ENCODE measurements at places on chromosomes 3 and 15.

DNA sequence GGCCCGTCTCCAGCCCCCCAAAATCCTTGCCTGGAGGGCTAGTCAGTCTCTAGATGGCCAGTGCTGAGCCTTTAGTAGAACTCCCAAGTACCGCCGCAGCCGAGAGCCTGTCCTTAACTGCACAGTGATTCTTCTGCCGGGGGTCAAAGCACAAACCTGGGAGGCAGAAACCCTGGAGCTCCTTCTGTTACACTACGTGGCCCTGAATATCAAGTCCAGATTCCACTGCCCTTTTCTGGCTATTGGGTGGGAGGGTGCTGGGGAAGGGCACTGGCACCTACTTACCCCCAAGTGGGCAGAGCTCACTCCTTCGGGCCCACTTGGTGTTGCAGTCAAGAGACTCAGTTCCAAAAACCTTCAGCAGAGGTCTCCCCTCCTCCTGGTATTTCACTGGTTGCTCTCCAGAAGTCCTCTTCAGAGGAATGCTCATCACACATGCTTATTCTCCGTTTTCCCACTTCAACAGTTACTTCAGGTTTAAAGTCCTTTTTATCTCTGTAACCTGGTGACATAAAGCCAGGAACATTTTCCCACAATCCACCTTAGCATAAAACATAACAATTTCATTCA lies 10.8 kb downstream of the PDHB start:
- DNase-seq: no peak

- peak; percentile 54 for DNase-seq
These were observed 333.4 kb downstream of the THSD4 start for GRCh38 chr15:71448688-71449114.

GRCh38 chr15:45473068-45473467 lies 49.5 kb downstream of the SLC30A4 start:
- no peak for DNase-seq

GRCh38 chr3:8387571-8387970 lies 114.1 kb upstream of the LMCD1 start:
- peak; percentile 52 for DNase-seq

DNA sequence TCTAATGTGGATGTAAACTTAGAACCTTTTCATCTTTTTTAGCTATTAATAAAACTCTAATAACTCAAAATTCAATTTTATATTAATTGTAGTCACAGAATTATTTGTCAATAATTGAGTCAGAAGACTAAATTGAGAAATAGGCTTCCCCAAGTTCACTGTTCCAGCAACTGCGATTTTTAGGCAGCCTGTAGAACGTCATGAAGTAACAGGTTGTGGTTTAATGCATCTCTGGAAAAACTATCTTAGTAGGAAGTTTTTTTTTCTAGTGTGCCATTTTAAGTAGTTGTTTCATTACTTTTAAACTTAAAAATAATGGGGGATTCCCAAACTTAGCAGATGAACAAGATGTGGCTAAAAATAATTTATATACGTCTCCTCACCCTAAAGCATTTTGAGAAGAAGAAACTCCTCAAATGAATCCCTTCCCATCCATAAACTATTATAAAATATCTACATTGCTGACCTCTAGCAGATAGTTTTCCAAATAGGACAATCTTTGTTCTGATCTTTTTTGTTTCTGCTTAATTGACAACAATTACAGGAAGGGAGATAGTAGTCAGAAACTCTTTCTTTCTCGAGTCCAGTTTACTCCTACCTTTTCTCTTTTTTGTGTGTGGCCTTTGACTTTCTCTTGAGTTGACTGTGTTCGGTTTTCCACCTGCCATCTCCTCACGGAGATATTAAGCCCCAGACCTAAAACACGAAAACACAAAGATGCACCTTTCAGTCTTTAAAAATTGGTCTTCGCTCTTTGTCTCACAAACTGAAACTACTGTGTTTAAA lies 43.1 kb downstream of the LRCH3 start:
- no peak for DNase-seq

DNA sequence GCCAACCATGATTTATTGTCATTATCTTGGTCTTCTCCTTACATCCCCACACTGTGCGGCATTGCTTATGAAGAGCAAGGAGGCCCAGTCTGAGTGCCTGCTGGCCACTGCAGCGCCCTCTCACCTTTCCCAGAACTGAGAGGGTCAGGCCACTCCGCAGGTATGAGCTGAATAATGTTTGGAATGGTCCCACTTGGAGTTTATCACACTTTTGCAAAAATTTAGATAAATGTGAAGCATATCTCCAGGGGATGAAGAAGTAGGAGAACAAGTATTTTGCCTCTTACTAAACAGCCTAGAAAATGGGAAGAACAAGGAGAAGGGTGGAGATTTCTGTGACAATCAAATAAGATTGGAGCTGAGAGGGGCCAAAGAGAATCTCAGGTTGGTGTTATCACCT lies 74.4 kb upstream of the GSK3B start:
- no peak for DNase-seq

DNA sequence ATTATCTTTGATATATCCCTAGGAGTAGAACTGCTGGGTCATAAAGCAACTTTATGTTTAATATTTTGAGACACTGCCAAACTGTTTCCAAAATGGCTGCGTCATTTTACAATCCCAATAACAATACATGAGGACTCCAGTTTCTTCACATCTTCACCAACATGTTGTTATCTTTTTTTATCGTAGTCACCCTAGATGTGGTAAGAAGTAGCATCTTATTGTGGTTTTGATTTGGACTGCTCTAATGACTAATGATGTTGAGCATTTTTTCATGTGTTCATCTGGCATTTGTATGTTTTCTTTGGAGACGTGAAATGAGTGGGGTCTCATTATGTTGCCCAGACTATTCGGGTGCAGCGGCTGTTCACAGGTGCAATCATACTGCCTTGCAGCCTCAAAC lies 83.8 kb downstream of the MAP4 start:
- no peak for DNase-seq

- peak; percentile 24 for DNase-seq
These were observed 30.1 kb downstream of the GREM1 start for GRCh38 chr15:32747921-32748342.

DNA sequence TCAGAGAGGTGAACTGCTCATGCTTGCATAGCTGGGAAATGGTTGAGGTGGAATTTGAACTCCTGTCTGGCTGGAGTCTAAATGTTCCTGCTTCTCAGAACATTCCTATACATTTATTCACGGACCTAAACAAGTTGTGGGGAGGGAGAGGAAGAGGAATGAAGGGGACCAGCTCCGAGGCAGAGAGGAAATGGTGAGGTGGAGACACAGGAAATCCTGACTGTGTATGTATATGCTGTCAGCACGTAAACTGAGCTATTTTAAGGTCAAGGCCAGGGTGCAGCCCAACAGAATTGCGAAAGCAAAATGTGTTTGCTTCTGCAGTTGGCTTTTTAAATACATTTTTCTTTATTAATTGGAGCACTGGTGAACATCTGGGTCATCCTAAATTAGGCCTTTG lies 74.1 kb upstream of the POMGNT2 start:
- no peak for DNase-seq

GRCh38 chr3:38376098-38376816 lies 29.7 kb downstream of the XYLB start:
- no peak for DNase-seq

DNA sequence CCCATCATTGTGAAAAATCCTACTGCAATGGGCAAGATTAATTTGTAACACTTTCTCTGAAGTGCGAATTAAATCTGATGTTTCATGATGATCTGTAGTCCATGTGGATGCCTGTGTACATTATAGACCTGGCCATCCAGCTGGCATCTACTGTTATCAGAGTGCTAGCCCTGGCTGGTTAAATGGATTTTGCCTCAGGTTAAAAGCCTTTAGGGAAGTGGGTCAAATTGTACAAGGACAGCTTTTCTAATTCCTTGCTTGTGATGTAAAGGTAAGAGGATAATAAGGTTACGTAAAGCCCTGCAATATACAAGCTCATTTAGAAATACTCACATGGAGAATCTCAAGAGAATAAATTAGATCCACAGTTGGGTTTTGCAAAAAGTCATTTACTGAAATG lies 138.2 kb downstream of the EPHA3 start:
- DNase-seq: no peak

- no peak for DNase-seq
These were observed 876 bp downstream of the PLSCR1 start for GRCh38 chr3:146543461-146544001.

DNA sequence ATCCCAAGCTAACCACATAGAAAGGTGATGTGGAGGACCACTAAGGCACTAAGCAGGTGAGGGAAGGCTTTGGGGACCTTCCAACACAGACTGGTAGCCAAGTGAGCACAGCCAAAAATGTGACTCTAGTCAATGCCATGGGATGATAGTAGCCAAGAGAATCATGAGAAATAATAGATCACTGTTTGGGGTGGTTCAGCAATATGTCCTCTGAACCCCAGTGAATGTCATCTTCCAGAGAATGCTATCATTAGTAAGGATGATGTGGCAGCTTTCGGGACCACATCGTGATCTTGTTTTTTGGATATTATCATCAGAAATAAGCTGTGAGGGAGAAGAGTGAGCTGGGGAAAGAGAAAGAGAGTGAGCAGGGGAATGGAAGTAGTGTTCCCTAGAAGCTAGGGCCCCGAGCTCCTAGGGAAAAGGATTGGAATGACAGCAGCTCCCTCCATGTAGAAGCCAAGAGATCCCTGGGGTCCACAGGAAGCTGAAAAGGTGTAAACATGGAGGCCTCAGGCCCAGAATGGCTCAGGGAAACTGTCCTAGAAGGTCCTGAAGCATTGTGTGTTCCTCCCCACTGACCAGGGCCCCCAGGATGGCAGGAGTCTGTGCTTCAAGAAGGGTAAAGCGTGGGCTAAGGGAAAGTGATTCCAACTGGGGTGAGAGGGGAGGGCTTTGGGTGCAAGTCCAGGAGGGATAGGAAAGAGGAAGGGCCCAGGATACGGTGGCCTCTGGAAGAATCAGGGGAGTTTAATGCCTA lies 56.6 kb upstream of the KLF13 start:
- no peak for DNase-seq

- DNase-seq: no peak
These were observed 5.7 kb downstream of the PCCB start for GRCh38 chr3:136255672-136256406.

DNA sequence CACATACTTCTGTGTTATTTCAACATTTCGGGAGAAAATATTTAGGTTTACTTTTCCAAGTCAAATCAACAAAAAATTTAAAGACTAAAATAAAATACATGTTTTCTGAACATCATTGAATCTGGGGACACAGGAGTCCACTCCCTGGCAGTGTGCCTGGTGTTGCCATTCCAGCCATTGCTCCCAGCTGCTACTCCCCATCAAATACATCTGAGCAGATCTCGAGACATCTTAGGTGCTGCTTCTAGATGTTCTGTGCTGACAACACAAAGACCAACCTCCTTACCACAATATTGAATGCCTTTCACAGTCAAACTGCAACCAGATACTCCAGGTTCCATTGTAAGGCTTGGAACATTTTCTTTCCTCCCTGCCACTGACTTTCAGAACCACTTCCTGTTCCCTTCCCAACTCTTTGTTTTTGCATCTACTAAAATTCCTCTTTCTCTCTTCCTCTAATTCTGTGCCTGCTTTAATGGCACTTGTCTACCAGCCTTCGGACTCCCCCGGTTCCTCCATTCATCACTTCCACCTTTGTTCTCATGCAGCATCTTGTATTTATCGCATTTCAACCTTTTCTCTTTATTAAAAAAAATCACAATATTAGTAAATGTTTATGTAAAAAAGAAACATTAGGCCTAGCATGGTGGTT lies 81.1 kb upstream of the SLC4A7 start:
- no peak for DNase-seq

- DNase-seq: no peak
These were observed 32.2 kb downstream of the SUCNR1 start for GRCh38 chr3:151905647-151906046.

DNA sequence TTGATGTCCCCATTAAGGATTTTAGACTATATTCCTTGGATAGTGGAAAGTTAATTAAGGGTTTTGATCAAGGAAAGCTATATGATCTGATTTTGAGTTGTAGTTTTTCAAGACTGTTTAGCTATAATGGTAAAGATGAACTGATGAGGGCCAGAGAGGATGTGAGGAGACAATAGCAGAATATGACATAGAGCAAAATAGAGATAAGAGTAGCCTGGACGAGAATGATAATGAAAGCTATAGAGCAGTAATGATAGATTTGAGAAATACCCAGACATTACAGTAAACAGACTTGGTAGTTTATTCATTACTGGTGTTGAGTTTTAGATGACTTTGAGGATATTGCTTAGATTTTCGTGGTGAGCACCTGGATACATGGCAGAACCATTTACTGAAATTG lies 3.8 kb downstream of the SUCNR1 start:
- DNase-seq: no peak

- DNase-seq: no peak
These were observed 185.6 kb downstream of the PLCL2 start for GRCh38 chr3:17070161-17070959.

All from stromal cell of bone marrow (primary cell).